ENCODE measurements at places on chromosomes 6 and 20.

- no peak for DNase-seq
Measured at GRCh38 chr6:19438566-19439353, 398.4 kb upstream of the ID4 start.

DNA sequence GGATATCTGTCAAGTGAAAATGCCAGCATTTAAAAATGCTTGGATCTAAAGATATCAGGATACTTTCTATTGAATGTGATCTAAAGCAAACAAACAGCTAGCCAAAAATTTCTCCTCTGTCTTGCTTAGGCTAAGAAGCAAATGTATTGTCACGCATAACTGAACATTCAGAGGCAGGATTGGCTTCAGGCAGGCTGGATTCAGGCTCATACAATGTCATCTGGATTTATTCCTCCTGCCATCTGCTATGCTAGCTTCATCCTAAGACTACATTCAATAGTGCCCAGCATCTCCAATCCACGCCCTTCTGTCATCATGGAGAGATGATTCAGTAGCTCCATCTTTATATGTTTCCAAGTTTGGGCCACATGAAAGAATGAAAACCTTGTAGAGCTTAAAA is 27.1 kb downstream of the PFDN4 start:
- no peak for DNase-seq

GRCh38 chr6:85291326-85291725 is 158.6 kb upstream of the NT5E start:
- DNase-seq, result no peak

- no peak for DNase-seq
Measured at GRCh38 chr6:18148304-18149025, 6.4 kb downstream of the TPMT start.

DNA sequence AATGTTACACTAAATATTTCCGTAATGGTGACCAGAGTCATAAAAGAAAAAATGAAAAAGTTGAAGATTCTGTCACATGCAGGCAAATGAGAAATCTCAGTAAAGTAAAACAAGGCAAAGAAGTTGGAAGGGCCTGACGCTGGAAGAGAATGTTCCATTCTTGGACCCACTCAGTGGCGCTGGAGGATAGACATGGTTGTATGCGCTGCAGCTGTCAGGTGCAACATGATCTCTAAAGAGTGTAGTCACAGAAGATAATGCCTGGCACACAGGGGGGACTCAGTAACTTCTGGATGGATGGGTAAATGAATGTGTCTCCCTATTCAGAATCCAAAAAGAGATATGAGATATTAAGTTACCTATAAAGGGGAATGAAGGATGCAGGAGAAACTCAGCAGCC is 116.3 kb downstream of the FAXC start:
- DNase-seq, result no peak
